ENCODE measurements at places on chromosomes 3 and 15. TPM values are rescaled to one million over a fixed set of nuclear protein-coding genes. Genes with fewer than 3 reads are reported as not detected.

GRCh38 chr3:135157045-135157740 lies 362.1 kb downstream of the EPHB1 start:
- no peak for DNase-seq

DNA sequence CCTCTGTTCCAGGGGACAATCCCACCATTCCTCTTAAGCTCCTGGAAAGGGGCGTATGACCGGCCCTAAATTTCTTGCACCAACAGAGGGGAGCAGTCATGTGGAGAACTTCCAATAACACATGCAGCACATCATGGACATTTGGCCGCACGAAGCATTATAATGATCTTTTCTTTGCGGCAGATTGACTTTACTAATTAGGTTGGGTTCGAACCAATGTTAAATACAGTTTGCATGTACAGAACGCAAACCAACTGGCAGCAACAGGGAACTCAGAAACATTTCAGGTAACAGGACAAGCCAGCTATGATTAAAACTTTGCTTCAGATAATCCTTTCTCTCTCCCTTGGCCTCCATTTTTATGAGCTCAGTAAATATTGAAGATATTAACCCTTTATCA lies 100.8 kb upstream of the ADPGK start:
- DNase-seq: no peak

GRCh38 chr3:184796954-184797353 lies 15.0 kb upstream of the VPS8 start:
- DNase-seq: no peak

- no peak for DNase-seq
Measured at GRCh38 chr3:25573386-25574171, 91.1 kb downstream of the TOP2B start.

DNA sequence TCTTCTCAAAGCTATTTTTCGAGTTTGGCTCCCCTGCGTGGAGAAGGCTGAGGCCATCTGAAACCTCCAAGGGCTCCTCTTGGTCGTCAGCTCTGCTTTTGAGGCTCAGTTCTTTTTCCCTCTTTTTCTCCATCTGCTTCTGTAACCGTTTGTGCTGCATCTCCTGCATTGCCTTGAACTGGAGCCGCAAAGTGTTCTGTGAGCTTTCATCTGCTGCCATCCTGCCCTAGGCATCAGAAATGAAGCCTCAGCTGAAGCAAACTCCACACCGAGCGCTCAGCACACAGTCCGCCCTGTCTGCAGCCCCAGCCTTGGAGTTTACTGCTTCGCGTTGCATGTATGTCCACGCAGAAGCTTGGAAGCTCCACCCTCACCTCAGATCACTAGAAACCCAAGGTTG lies 14.9 kb downstream of the CCDC13 start:
- DNase-seq: no peak

DNA sequence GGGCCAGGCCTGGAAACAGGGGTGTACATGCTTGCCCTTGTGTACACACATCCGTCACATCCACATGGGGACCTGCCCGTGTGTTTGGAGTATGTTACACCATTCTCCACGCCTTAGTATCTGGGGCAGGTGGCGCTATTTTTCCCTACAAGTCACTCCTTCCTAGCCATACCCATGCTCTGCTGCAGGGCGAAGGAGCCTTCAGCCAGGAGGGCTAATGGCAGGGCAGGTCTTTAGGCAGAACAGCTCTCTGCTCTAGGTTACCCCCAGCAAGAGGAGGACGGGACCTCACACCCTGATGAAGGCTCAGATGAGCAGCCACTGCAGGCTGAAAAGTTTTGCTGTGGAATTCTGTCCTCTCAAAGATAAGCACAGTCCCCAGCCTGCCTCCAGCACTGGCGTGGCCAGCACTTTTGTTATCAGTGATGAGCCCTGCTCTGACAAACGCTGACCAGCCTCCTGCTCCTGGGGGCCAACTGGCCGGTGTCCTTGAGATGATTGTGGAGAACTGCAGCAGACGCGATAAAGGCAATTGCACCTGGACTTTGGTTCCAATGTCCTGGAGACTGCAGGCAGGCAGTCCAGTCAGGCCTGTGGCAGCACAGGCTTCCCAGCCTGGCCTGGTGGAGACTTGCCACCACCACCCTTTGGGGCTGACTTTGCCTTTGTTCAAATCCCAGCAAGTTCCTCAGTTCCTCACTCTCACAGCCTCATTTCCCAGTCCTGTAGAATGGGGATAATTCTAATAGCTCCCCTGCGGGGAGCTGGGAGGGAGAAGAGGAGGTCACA lies 19.8 kb upstream of the PIGZ start:
- no peak for DNase-seq

IL17RE gene
- 3.2 TPM for total RNA-seq

FEZF2 gene
- total RNA-seq: not detected

RTP1 gene
- total RNA-seq: not detected

ISLR gene
- total RNA-seq: 32.3 TPM

ZNF80 gene
- total RNA-seq: not detected

CNTN3 gene
- total RNA-seq: 1.2 TPM

Data from heart left ventricle (tissue), 16 donors.